ENCODE measurements at places on chromosomes 2 and 18.

GRCh38 chr2:37809931-37810570 lies 115.0 kb upstream of the RMDN2 start:
- no peak for DNase-seq

GRCh38 chr2:14751581-14751980 lies 119.1 kb downstream of the LRATD1 start:
- DNase-seq, result no peak

DNA sequence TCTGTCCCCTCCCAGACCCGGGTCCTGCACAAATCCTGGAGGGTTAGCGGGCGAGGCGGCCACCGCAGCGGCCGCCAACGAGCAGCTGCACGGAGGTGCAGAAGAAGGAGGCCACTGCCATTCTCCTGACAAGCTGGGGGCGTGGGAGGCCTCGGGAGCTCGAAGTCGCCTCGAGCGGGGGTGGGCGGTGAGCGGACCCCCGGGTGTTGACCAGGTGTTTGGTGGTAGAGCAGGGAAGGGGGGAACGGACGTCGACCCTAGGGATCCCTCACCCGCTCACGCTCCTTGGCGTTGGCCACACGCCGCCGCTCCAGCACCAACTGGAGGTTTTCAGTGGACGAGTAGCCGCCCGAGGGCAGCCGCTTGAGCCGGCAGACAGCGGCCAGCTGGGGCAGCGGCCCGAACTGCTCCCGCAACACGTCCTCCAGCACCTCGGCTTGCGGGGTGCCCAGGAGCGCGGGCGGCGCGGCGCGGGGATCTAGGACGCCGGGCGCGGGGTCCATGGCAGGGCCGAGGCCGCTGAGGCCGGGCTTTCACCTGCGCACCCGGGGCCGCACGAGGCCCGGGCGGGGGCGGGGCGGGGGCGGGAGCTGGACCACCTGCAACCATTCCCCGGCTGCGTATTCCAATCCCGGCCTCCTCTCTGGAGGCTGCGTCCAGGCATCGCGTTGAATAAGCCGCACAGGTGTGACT lies at the start of gene FIGLA:
TSS of gene FIGLA (minus strand) at position 508 of the 693 bp plus-strand sequence. CDS start at position 503, 5 bp downstream.
- no peak for DNase-seq

- DNase-seq, result no peak
Observed at GRCh38 chr2:237154884-237155851, 69.5 kb downstream of the COPS8 start.

DNA sequence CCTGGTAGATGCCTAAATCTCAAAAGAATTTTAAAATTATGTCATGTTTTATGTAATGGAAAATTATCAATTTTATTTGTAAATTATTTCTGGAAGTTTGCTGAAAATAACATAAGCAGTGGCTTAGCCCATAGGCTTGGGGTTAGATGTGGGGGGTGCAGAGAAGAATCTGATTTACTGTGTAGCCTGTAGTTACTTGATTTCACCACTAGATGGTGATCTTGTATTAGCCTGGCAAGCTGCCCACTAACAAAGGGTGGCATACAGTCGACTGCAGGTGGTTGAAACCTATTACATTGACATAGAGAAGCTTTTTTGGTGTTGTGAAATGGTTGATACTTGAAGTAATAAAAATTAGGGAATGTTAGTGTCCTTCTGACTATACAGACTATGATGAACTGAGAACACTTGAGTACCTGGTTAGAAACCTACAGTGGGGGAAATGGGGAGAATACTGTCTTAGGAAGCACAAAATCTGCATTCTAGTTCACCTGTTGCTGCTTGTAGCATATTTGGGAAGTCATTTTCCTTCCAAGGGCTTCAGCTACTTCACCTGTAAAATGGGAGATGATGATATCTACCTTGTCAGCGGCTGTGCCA lies 191.0 kb upstream of the LHCGR start:
- DNase-seq, result no peak

- no peak for DNase-seq
Observed at GRCh38 chr2:5290900-5291546, 401.2 kb upstream of the SOX11 start.

DNA sequence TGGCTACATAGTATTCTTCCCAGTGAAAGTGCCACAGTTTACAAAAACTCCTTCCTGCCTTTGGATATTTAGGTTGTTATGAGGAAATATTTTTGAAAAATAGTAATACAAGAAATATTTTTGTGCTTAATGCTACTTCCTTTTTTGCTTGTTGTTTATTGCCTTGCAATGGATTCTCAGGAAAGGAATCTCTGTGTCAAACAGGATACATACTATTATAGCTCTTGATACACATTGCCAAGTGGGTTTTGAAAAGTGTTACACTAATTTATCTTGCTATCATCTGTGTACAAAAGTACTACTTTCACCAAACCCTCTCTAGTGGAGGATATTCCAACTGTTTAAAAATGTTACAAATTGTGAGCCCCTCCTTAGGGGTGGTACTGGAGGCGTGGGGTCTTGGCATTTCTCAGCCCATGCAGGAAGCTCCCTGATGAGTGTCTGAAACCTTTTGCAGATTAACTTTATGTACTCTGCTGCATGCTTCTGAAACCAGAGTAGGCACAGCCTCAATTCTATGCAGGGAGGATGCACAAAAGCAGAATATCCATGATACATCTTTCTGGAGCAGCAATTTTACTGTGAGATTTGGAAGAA lies 54.5 kb downstream of the EVA1A start:
- DNase-seq, result no peak

DNA sequence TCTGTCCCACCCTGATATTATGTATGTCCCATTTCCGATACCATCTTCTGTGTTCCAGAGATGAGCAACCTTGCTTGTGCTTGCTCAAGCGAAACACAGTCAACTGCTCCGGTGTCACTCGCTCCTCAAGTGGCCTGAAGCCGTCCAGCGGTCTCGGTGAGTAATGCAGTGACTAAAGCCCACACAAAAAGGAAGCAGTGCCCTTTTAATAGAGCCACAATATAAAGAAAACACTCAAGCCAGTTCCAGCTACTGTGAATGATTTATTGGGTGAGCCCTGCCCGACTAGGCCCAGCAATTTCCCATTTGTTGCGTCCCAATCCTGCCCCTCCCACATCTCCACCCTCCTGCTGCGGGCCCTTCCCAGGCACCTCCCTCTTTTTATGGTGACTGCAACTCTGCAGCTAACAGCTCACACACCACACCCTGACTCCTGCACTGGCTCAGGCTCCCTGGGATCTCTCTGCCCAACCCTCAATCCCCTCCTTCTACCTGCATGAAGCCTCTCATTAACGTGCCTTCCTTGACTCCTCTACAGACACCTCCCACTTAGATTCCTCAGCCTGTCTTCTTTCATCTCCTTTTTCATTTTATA lies 44.2 kb upstream of the DSC1 start:
- DNase-seq, result no peak

DNA sequence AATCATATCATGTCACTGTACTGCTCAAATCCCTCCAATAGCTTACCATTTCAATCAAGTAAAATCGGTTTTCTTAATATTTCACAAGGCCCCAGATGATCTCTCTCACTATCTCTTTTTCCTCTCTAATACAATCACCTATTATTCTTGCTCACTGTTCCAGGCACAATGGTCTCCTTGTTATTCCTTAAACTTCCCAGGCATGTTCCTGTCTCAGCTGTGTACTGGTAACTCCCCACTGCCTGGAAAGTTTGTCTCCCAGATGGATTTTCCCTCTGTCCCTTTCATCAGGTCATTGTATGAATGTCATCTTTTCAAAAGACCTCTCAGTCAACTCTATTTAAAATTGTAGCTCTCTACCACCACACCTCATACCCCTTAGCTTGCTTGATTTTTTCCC lies 30.7 kb upstream of the FANCL start:
- no peak for DNase-seq

- no peak for DNase-seq
Observed at GRCh38 chr2:44836174-44836573, 105.3 kb upstream of the SIX3 start.

DNA sequence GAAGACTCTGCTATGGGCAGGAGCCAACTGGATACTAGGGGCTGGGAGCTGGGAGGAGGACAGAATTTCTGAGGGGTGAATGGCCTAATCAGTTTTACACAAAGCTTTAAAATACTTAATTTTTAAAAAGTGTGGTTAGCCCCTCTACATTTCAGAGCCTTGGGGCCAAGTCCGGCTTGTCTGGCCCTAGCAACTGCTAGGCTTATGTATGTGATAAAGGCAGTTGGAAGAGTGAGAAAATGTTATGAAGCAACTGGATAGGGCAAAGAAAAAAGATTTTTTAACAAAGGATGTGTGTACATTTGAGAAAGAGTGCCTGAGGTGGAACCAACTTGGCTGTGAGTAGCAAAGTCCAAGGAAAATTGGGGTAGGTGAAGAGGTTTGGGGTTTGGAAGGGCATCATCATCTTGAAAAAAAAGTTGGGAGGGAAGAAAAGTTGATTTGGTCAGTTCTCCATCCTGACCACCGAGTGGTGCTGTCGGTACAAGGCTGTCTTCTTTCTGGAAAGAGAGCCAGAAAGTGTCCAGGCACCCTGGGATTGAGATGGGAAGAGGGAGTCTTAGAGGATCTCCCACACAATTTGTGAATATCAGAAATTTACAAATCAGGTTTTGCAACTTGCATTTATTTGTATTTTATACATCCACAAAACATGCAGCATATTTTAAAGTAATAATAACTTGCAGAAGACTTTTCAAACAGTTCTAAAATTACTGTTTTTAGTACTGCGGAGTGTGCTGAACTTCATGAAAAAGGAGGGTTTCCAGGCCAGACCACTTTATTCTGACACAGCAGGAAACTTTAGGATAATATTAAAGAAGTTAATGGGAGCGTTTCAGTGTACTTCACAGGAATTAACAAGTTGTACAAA lies 10.5 kb upstream of the CDK15 start:
- no peak for DNase-seq

DNA sequence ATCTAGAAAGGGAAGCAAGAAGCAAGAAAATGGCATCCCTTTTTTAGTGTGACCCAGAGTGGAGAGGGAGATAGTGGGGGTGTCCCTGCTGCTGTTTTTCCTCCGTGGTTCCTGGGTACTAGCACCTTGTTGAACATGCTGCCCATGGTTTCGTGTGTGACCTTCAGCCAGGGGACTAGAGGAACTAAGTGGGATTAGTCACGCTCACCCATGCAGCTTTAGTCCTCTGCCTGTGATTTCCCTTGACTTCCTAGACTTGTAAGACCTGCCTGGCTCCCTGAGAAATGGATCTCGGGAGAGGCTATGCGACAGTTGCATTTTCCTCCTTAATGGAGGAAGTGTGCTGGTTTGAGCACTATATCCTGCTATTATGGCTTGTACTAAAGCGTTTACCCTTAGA lies 471.4 kb downstream of the DCDC2C start:
- DNase-seq, result no peak

- no peak for DNase-seq
Observed at GRCh38 chr2:9228088-9228751, 21.6 kb downstream of the ASAP2 start.

DNA sequence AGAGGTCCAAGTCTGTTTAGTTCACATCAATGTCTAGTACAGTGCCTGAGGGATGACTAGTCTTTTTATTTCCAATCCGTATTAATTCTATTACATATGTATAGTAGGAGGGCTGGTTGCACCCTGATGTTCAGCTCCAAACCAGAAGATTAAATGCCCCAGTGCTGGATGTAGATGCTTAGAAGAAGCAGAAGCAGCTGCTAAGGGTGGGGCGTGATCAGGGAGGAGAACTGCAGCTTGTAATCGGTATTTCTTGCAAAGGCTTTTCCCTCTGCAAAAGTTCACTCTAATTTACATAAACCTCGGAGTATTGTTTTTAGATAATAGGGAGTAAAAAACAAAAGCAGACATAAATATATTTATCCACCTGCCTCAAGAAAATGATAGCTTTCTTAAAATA lies 145.3 kb upstream of the ITGA4 start:
- DNase-seq, result no peak

- no peak for DNase-seq
Observed at GRCh38 chr2:108993095-108993937, 4.3 kb upstream of the EDAR start.

DNA sequence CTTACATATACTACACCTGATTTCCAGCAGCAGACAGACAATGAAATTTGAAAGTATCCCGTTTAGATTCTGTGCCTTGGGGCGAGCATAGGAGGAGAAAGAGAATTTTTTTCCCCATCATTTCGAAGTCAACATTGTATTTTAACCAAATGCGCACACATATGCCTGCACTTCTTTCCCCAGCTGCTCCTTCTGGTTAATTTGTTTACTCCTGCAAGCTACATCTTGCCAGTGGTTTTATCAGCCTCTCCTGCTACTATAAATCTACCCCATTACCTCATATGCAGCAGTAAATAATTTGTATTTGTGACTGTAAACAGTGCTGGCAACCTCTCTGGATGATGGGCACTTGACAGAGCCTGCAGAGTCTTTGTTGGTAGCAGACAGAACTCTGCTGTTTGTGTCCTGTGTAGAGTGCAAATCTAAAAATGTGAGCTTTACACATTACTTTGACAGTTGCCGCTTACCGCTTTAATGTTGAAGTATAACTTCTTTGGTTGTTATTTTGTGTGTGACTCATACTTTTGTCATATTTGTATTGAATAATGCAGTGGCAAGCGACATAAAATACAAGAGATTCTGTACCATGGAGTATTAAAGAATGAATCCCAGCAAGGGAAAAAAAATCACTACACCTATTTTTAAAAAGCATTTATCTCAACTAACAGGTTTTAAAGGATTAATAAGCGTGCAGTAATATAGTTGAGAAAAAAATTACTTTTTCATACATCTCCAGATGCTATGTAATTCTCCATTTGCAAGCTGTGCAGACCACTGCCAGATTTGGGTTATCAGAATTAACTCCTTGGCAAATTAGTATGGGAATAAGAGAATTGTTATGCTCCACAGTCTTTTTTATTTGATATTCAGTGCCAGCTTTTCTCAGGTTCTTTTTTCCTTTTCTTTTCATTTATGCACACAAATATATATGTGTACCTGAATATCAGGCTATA lies 536.8 kb downstream of the XIRP2 start:
- no peak for DNase-seq

DNA sequence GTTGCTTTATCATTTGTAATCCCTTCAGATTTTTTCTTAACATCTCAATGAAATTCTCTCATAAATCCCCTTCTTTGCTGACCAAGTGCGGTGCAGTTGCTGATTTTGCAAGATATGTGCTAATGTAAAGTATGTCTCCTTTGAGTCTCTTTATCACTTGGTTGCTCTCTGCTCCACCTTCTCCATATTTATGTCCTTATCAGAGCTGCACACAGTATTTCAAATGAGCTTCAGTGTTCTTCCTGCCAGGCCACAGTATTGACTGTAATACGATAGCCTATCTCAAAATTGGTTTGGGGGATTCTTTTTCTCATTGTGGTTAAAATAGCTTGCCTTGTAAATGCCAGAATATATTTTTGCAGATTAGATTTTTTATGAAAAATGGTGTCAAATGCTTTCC lies 32.2 kb downstream of the MAIP1 start:
- DNase-seq, result no peak

DNA sequence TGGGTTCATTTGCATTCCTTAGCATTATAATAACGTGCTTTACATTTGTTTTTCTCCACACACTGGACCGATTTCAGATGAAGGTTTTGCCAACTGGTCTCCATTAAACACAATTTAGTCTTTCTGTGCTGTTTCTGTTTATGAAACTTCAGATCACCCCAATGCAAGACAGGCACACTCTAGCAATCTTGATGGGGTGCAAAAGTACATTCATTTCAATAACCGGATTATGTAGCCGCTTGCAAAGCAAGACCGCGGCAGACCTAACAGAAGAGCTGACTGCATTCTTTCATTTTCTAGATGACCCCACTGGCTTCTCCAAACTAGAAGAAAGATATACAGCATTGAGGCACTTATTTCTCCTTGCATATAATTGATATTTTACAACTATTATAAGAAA lies 301.5 kb downstream of the PIEZO2 start:
- DNase-seq, result no peak

GRCh38 chr18:37297106-37297505 lies 268.5 kb downstream of the CELF4 start:
- DNase-seq, result no peak
